ENCODE measurements at places on chromosomes 16 and 17.

GRCh38 chr17:58403311-58403710, 14.0 kb downstream of the RNF43 start:
- peak; percentile 49 for DNase-seq

DNA sequence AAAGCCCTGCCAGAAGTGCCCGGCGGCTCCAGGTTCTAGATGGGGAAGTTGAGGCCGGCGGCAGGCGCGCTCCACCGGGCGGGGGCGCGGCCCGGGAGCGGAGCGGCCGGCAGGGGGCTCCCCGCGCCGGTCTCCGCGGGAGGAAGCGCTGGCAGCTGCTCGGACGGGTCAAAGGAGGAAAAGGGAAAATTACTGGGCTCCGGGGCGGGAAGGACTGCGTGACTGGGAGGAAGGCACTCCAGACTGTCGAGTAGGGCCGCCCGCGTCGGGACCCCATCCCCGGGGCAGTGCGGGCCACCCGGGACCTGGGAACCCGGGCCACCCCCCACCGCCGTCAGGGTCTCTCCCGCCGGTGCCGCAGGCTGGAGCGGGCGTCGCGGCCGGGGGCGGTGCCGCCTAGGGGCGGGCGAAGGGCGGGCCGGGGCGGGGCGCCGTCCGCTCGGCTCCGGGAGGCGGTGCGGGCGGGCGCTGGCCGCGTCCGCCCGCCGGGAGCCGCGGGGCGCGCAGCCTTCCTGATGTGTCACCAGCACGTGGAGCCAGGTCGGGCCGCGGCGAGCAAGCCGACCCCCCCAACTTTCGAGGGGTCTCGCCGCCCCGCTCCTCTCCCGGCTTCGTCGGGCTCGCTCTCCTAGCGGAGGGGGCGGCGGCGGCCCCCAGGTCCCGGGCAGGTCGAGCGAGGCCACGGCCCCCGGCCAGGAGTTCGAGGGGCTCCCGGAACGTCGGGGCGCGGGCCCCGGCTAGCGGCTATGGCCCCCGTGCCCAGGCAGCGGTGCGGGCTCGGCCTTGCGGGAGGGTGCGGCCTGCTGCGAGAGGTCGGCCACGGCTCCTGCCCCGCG, 167.5 kb downstream of the RAB11FIP4 start:
- peak; percentile 85 for DNase-seq

- DNase-seq = peak; percentile 64
Observed at GRCh38 chr16:74309789-74310781, 13.5 kb downstream of the PSMD7 start.

DNA sequence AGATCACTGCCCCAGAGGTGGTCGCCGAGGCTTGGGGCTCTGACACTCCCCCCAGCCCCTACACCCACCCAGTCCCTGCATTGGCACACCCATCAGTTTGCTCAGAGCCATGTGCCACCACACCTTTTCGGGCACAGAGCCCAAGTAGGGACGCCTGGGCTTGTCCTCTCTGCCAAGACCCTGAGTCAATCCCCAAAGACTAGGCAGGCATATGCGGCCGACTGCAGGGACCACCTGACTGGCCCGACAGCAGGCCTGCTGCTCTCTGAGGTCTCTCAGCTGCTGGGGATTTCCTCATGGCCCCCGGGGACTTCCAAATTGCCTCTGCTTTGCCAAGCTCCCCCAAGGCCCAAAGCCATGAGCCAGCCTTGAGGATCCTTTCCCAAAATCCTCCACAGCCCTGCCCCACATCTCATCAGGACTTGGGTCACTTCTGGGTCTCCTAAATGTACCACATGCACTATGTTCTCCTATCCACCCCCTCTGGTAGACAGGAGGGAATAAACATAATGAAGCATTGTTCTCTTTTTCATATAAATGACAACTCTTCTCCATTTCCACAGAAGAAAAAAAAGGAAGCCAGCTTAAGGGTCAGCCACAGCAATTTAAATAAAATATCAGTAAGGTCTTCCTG, 30.6 kb downstream of the MYO18A start:
- no peak for DNase-seq

- DNase-seq = no peak
Observed at GRCh38 chr16:81715358-81716196, 63.5 kb upstream of the PLCG2 start.

DNA sequence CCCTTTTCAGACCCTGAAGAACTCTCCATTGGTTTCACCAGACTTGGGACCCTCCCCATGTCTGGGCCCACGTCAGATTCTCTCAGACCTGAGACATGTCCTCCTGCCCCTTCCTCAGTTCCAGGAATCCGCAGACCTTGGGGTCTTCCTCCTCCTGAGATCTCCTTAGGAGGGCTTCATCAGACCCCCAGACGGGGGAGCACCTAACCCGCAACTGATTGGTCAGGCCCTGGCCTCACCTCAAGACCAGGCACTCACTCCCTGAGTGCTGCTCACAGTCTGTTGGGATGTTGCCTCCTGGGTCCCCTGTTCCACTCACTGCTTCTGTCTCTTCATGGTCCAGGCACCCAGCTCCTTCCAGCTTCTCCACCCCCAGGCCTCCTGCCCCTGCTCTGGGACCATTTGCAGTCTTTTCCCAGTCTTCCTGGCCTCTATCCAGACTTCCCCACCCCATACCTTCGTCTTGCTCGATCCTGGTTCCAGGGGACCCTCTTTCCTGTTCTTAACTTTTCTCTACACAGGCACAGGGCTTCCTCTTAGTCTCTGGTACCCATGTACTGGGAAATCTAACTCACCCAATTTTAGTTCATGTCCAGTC, 1.2 kb downstream of the GID4 start:
- DNase-seq = peak; percentile 43

- DNase-seq = no peak
Observed at GRCh38 chr17:76562734-76563148, 22.9 kb downstream of the PRCD start.

GRCh38 chr17:57471868-57472368, 215.6 kb downstream of the MSI2 start:
- peak; percentile 69 for DNase-seq

DNA sequence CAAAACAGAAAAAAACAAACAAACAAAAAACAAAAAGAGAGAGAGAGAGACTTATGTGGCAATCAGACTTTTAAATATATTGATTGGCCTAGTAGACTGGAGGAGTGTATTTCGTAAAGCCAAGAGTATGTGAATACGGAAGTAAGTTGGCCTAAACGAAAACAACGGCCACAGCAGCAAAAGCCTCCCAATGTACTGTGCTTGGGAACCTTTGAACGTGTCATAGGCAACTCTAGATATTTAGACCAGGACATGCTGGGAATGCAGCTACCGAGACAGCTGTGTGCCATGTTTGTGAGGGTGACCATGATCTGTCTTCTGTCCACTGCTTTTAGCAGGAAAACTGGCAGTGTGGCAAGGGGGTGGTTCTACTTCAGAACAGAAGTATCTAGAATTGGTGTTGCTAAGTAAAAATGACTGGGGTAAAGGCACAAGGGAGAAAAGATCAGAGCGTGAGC, 7.4 kb downstream of the MAF start:
- no peak for DNase-seq

DNA sequence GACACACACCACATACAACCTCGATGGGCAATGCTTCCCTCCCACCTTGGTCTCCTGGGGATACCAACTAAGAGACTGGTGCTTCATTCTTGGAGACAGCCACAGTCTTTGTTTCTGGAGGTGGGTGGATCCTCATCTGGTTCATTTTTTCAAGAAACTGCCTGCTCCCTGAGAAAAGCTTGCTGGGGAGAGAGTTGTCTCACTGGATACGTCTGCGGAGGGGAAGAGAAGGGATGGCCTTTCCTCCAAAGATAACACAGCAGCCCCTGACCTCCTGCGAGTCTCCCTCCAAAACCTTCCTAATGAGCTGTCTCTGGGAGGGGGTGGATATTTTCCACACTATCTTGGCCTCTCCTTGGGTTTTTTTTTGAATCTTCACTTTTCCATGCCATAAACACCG, 221.2 kb downstream of the SOX9 start:
- no peak for DNase-seq

- DNase-seq = no peak
Observed at GRCh38 chr17:880443-881269, 98.5 kb downstream of the MRM3 start.

DNA sequence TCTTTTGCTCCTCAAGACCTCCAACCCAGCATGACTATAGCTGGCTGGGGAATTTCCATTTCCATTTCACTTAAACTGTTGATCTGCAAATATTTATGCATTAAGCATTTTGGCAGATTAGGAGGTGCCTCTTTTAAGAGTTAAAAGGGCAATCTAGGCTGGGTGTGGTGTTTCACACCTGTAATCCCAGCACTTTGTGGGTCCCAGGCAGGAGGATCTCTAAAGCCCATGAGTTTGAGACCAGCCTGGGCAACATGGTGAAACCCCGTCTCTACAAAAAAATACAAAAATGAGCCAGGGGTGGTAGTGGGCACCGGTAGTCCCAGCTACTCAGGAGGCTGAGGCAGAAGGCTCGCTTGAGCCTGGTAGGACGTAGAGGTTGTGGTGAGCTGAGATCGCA, 17.1 kb downstream of the ANKFY1 start:
- DNase-seq = no peak

GRCh38 chr16:1989209-1990100, at the start of gene SYNGR3:
TSS of gene SYNGR3 (plus strand) at chr16:1989970. CDS start at chr16:1990103, 133 bp downstream.
- peak; percentile 71 for DNase-seq

DNA sequence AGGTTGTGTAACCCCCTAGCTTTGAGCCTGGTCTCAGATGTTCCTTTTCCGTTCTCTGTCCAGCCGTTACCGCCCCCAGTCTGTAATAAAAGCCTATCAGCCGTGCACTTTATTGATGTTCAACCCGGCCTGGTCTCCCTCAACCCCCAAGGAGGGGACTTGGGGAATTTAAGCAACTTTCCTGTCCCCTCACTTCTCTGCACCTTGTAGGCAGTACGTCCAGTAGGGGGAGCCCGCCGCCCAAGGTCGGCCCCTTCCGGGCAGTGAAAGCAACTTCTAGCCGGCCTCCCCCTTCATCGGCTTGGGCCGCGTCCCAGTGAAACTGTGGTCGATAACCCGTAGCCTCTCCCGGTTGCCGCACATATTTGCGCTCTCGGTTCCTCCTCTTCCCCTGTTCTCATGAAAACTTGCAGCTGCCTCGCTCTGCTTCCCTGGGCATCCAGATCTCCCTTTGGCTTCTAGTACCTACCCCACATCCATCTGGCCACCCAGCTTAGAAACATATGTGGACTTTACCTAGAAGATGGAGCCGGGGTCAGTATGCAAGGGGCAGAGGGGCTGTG, 7.9 kb downstream of the PNPO start:
- DNase-seq = peak; percentile 94

- no peak for DNase-seq
Observed at GRCh38 chr17:77018504-77018903, 122.3 kb upstream of the SEC14L1 start.

GRCh38 chr17:78956254-78956653, 23.5 kb downstream of the LGALS3BP start:
- DNase-seq = no peak
